ENCODE measurements at places on chromosomes 3 and 15.

- DNase-seq, result no peak
Measured at GRCh38 chr15:80604583-80605575, 90.2 kb upstream of the ABHD17C start.

- DNase-seq, result no peak
Measured at GRCh38 chr15:31318429-31318828, 8.2 kb upstream of the KLF13 start.

GRCh38 chr3:78670094-78670493, 1097.7 kb downstream of the ROBO1 start:
- DNase-seq, result no peak

DNA sequence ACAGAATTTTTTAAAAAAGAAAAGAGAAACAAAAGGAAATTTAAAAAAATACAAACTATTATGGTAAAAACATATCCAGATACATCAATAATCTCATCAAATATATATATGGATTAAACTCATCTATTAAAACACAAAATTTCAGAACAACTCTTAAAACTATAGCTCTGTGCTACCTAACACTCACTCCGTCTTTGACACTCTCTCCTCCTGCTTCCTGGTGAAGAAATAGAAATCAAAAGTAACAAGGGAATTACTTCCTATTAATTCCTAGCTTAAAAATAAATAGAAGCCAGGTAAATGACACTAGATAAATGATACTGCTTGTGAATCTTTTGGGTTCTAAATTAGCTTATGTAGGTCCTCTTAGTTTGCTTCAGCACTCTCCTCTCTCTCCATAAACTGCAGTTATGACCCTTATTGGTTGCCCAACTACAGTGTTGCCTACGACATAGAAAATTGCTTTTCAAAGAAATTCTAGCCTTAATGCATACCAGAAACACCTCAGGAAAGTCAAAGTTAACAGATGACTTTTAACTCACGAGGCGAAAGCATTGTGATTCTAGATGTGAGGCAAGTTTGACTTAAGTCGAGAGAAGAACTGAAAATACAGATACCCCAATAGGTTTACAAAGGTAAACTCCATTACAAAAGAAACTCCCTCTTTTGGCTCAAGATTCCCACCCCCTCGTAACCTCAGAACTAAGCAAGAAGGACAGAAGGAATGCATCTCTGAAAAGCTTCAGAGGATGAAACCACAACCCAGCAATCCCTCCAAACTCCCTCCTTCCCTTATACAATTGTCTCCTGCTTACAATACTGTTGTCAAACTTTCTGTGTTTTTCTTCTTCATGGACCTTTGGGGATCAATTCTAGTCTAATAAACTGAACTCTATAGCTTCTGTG, 394.7 kb downstream of the FGF12 start:
- DNase-seq, result no peak

- DNase-seq, result peak; percentile 5
Measured at GRCh38 chr15:70669966-70670658, 93.2 kb downstream of the UACA start.

GRCh38 chr3:29934751-29935150, 653.9 kb downstream of the RBMS3 start:
- no peak for DNase-seq

DNA sequence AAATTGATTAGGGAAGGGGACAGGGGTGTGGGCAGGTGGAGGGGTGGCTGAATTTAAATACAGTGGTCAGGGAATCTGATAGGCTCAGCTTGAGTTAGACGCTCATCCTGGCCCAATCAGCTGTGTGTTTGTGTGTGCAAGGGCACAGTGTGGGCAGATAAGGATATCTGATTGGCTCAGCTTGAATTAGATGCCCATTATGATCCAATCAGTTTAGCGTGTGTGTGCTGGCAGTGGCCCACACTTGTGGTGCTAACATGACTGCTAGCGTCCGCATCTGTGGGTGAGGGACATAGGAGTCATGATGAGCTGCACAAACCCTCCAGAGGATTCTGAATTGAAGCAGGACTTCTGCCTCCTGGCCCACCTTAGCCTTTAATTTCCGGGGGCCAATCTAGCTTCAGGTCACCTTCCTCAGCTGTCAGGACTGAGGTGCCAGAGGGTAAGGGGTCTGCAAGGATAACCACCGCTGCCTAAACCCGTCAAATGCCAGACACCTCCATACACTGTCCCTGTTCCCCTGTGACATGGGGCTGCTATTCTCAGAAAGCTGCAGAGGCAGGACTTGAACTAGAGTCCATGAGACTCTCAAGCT, 97.3 kb downstream of the CORO2B start:
- DNase-seq, result peak; percentile 59

DNA sequence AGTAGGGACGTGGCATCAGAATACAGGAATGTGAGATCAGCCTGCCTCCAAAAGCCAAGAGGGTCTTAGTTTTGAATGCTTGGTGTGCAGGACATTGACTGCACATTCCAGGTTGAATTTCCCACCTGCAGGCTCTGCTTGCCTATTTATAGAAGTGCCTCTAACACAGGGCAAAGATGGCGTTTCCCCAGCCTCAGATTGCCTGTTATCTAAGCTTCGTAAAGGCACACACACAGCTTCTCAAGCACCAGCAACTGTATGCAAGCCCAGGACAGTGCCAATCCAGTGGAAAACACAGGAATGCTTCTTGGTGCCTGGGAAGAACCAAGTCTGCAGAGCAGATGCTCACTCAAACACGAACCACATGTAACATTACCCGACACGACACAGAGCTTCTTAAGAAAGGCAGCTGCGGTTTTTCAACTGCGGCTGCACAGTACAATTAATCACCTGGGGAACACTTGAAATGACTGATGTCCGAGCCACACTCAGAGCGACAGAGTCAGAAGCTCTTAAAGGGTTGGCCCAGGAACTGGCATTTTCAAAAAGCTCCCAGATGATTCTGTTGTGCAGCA, 90.0 kb upstream of the ANKRD34C start:
- no peak for DNase-seq

DNA sequence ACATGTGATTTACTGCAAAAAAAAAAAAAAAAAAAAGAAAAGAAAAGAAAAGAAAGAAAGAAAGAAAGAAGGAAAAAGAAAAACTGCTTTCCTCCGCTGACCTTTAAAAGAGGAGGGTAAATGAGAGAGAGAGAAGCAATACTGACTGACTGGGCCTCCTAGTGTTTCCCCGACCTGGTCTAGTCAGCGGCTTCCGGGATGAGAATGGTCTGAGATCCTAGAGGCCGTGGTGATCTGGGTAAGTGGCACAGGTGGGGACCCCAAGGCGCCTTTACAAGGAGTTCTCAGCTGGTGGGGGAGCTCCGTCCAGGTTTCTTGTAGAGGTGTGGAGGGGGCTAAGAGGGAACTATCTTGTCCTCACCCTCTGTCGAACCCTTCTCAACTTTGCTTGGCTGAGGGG, 223.1 kb downstream of the MEIS2 start:
- no peak for DNase-seq

- DNase-seq, result no peak
Measured at GRCh38 chr15:67608638-67608959, 66.1 kb downstream of the MAP2K5 start.

All from hematopoietic multipotent progenitor cell treated with erythropoietin and hydrocortisone succinate and interleukin-3 and kit ligand, for 4 days (in vitro differentiated cells).